Activated CD4-positive, alpha-beta T cell treated with anti-CD3 and anti-CD28 coated beads for 36 hours (primary cell): ENCODE measurements at places on chromosomes 13 and 19. TPM values are rescaled to one million over a fixed set of nuclear protein-coding genes. Genes with fewer than 3 reads are reported as not detected.

- DNase-seq, result no peak
Measured at GRCh38 chr13:42526804-42527203, 47.1 kb upstream of the TNFSF11 start.

GRCh38 chr19:40283414-40284250, 1.5 kb downstream of the AKT2 start:
- no peak for DNase-seq

DNA sequence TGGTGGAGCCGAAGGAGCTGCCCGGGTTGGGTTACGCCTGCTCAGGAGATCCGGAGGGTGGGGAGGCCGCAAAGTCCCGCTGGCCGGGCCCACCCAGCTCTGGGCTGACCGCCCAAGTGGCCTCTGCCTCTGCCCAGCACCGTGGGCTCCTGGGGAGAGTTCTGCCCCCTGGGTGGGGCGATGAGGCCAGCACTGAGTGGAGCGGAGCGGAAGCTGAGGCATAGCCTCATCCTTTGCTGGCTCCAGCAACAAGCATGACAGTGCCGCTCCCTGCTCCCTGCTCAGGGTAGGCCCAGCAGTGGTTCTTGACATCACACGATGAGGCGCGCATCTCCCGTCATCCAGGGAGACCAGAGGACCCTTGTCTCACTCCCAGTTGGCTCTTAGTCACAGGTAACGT, 22.5 kb downstream of the CCDC8 start:
- no peak for DNase-seq

DNA sequence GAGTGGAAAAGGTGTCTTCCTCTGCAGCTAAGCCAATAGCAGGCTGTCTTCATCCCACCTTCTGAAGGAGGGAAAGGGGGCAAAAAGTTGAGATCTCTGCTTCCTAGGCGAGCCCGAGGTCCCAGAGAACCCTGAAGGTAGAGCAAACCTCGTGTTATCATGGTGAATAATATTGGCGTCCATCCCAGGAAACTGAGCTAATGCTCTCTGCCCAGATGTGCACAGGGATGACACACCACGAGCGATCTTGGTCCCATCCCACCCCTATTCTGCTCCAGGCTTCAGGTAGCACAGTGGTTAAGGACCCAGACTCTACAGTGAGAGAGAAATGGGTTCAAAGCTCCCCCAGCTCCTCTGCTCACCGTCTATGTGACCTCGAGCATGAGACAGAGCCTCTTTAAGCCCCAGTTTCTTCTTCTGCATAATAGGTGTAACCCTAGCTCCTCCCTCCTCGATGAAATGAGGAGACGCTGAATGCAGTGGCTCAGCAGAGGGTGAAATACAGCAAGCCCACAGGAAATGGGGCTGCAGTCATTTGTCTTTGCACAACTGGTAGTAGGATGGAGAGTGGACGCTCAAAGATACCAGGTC, 9.9 kb upstream of the CEACAM20 start:
- DNase-seq, result no peak

GRCh38 chr13:19890030-19890429, 26.6 kb upstream of the ZMYM5 start:
- DNase-seq, result no peak

DNA sequence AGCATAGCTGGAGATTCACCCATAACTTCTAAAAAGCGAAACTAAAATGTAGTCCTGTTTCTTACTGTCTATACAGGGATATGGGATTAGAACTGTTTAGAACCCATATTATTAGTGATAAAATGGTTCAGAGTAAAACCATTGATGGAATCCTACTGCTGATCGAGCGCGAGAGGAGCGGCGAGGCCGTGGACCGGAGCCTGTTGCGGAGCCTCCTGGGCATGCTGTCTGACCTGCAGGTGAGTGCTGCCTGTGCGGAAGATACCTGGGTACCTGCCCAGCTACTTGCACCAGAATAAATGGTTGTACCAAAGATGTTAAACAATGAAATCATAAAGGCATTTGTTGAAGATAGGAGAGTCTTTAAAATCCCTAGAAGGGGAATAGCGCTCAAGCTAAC, 23.7 kb downstream of the CUL4A start:
- no peak for DNase-seq

- DNase-seq, result no peak
Measured at GRCh38 chr13:44305917-44306370, 67.7 kb upstream of the SERP2 start.

DNA sequence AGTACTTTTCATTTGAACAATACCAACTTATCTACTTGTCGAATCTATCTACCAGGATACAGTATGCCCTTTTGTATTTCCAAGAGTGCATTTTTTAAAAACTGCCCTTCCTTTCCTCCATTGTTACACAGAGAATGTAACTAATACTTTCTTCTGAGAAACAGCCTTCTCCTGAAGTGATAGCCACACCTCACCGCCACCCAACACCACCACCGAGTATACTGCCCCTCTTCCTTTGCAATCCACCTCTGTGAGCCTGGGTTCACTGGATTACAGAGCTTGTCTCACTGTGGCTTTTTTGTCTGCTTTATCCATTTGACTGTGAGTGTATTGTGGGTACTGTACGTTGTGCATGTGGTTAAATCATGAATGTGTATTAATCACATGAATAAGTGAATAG, 305.4 kb downstream of the KLF12 start:
- no peak for DNase-seq

- no peak for DNase-seq
Measured at GRCh38 chr19:18029617-18030338, 21.8 kb downstream of the ARRDC2 start.

GRCh38 chr13:73055813-73056564, 2.8 kb upstream of the KLF5 start:
- DNase-seq, result no peak

- DNase-seq, result no peak
Measured at GRCh38 chr13:24681930-24682329, 1.7 kb downstream of the ATP12A start.

- no peak for DNase-seq
Measured at GRCh38 chr13:26621731-26622401, 64.4 kb downstream of the WASF3 start.

DNA sequence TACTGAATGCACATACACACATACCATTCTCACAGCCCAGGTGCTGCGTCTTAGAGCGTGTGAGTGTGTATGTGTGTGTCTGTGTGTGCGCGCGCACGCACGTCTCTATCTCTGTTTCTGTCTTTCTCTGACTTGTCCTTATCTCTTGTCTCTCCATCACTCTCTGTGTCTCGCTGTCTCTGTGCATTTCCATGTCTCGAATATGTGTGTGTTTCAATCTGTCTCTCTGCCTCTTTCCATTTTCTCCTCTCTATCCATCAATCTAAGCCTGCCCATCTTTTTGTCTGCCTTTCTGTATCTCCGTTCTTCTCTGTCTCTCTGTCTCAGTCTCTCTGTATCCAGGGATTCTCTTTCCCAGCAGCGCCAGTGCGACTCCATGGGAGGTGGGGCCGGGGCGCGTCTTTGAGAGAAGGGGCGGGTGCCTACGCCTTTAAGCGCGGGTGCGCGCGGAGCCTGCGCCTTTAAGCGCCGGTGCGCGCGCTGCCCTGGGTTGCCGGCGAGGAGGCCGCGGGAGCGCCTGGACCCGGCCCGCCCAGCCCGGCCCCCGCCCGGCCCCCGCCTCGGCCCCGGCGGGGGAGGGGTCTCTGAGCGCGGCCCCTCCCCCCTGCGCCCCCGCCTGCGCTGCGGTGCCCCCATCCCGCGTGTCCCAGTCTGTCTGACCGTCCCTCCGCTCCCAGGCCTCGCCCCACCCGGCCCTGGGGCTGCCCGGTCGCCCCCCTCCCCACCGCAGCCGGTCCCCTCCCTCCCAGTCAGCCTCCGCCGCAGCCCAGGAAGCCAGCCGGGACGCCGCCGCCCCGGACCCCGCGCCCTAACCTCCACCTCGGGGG, at the start of gene LRFN3:
Gene LRFN3, plus strand, starts transcription at position 464 of the 827 bp plus-strand sequence. CDS start 3,052 bp downstream, outside the sequence.
- peak; percentile 81 for DNase-seq

GRCh38 chr13:46361276-46361934, 25.6 kb downstream of the RUBCNL start:
- DNase-seq, result no peak

DNA sequence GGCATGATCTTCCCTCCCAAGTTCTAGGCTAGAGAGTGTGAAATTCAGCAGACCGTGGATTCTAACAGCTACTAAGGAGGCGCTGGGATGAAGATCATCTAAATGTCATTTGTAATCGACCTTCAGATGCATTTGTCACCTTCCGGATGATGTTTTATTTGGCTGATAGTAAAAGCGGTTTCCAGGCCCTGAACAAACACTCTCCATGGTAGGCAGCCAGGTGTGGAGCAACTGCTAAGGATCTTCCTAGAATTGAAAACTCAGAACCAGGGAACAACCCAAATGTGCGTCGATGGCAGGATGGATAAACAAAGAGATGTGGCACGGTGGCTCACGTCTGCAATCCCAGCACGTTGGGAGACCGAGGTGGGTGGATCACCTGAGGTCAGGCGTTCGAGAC, 107.2 kb upstream of the CACNA1A start:
- no peak for DNase-seq

CACNG6 gene
- total RNA-seq, result not detected

RGS9BP gene
- 0.07 TPM for total RNA-seq

SIGLEC7 gene
- total RNA-seq, result not detected

SUGP1 gene
- 62.0 TPM for total RNA-seq

KCNJ14 gene
- 0.86 TPM for total RNA-seq

ACP7 gene
- not detected for total RNA-seq

HSPB6 gene
- 0.53 TPM for total RNA-seq
